Stimulated activated CD8-positive, alpha-beta memory T cell treated with anti-CD3 and anti-CD28 coated beads, Interleukin-7, amount 100 ng/mL, for 24 hours (primary cell): ENCODE measurements at places on chromosomes 5 and 9.

DNA sequence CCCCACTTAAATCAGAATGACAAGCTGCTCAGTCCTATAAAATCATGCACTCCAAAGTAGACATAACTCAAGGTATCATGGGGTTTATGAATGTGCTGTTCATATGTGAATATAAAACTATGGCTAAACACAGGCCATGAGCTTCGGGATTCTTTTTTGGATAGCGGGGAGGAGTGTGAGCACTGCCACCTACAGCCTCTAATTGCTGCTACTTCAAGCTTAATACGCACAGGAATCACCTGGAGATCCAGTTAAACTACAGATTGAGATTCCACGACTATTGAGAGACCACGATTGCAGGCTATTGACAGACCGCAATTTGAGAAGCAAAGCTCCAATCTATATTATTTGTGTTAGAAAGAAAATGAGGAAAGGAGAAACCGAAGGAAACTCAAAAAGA, 231.6 kb downstream of the MCTP1 start:
- DNase-seq, result no peak

- no peak for DNase-seq
Observed at GRCh38 chr5:139385061-139386049, 2.3 kb upstream of the SLC23A1 start.

- DNase-seq, result no peak
Observed at GRCh38 chr5:154757814-154758406, 2.7 kb downstream of the LARP1 start.

GRCh38 chr9:101787891-101788290, 49.4 kb upstream of the GRIN3A start:
- DNase-seq, result no peak

DNA sequence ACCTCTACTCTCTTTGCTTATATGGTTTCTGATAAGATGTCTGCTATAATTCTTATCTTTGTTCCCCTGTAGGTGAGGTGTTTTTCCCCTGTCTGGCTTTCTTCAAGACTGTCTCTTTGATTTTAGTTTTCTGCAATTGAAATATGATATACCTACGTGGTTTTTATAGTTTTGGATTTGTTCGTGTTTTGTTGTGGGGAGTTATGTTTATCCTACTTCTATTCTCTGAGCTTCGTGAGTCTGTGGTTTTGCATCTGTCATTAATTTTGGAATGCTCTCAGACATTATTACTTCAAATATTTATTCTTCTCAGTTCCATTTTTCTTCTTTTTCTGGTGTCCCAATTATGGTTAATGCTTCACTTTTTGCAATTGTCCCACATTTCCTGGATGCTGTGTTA, 521.3 kb downstream of the KCTD16 start:
- no peak for DNase-seq

GRCh38 chr9:7121055-7121454, 363.3 kb downstream of the KDM4C start:
- DNase-seq, result no peak

GRCh38 chr9:94079236-94079635, 5.0 kb upstream of the PTPDC1 start:
- DNase-seq, result no peak

DNA sequence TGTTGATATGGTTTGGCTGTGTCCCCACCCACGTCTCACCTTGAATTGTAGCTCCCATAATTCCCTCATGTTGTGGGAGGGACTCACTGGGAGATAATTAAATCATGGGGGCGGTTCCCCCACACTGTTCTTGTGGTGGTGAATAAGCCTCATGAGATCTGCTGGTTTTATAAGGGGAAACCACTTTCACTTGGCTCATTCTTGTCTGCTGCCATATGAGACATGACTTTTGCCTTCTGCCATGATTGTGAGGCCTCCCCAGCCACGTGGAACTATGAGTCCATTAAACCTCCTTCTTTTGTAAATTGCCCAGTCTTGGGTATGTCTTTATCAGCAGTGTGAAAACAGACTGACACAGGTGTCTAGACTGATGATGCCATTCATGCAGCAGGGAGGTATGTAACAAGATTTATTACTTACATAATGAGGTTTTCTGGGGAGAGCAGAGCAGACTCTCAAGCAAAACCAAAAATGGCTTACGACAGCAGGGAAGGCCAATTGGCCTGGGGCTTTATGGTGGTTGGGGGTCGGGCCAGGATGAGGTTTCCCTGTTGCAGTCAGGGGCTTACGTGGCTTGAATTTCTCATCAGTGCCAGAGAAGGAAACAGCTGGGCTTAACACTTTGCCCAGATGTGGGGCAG, 9.5 kb upstream of the COMMD10 start:
- no peak for DNase-seq

DNA sequence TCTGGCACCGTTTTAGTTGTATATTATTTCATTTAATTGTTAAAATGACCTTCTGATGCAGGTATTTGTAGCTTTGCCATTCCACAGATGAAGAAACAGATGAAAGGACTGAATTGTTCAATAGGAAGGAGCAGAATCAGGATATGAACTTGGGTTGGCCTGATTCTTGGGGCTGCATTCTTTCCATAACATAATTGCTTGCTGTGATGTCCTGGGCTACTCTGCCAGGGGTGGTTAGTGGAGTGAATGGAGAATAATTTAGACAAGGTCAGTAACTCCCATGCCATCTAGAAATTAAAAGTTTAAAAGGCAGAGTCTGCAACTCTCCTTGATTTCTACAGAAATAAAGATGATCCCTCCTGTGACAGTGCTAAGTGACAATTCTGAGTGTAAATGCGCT, 15.9 kb downstream of the TLR4 start:
- DNase-seq, result no peak

DNA sequence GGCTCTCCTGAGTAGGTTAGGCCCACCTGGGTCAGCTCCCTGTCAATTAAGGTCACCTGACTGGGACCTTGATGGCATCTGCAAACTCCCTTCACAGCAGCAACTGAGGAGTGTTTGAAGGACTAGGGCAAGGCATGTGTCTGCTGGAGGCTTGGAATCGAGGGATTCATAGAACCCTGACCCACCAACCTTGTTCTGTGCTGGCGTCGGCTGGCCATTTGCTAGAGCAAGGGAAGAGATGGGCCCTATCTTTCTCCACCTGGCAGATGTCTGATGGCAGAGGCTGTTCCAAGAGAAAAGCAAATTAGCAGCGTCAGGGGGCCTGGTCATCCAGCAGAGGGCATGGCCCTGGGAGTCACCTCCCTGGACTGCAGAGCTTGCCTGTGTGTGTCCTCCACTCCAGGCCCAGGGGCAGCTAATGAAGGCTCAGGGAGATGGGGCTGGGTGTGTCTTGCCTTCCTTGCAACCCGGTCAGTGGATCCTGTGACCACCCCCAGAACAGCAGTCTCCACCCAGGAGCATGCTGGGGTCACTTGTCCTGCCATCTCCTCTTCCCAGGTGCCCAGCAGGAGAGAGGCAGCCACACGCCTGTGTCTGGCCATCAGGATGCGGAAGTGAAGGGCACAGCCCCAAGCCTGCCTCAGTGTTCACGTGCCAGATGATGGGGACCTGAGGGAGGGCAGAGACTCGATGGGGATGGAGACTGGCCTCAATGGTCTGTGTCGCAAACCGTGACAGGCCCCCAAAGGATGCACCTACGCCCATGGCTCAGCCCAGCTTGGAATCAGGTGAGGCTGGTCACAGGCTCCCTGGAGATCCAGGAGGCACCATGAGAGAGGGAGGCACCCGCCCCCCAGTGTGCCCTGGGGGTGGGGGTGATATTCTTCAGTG, 53.9 kb downstream of the BARX1 start:
- DNase-seq, result no peak

GRCh38 chr5:104913841-104914281, 1351.3 kb upstream of the NUDT12 start:
- DNase-seq, result no peak

GRCh38 chr5:14406554-14406849, 175.1 kb upstream of the OTULINL start:
- no peak for DNase-seq

DNA sequence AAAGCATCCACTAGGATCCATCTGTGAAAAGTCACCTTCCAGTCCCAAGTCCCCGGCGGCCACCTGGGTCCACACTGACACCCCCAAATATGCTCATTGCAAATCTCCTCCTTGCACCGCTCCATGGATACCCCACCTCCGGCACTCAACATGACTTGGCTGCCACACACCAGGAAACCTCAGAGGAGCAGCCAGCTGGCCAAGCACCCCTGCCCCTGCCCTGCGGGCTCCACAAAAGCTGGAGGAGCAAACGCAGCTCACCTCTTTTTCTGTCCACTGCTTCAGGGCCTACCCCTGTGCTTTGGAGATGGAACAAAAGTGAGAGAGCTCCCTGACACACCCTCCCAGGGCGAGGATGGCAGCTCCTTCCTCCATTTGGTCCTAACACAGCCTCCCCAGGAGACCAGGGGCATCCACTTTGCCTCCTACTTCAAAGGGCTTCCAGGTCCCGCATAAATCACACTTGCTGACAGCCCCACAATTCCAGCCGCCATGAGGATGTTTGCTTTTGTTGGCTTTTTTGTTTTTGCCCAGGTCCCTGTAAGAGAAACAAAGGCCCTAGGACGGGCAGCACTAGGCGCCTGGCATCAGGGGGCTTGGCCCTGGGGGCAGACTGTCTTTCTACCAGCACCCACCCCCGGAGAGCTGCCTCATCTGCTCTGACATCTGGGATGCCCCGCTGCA, 14.8 kb downstream of the ROR2 start:
- no peak for DNase-seq

GRCh38 chr5:131330031-131330430, 66.2 kb downstream of the CDC42SE2 start:
- DNase-seq, result no peak

- no peak for DNase-seq
Observed at GRCh38 chr9:21267485-21268346, 27.9 kb upstream of the IFNA14 start.

GRCh38 chr5:125194883-125195282, 448.4 kb upstream of the ZNF608 start:
- no peak for DNase-seq

GRCh38 chr9:73951147-73951546, 546.0 kb upstream of the RORB start:
- DNase-seq, result no peak

DNA sequence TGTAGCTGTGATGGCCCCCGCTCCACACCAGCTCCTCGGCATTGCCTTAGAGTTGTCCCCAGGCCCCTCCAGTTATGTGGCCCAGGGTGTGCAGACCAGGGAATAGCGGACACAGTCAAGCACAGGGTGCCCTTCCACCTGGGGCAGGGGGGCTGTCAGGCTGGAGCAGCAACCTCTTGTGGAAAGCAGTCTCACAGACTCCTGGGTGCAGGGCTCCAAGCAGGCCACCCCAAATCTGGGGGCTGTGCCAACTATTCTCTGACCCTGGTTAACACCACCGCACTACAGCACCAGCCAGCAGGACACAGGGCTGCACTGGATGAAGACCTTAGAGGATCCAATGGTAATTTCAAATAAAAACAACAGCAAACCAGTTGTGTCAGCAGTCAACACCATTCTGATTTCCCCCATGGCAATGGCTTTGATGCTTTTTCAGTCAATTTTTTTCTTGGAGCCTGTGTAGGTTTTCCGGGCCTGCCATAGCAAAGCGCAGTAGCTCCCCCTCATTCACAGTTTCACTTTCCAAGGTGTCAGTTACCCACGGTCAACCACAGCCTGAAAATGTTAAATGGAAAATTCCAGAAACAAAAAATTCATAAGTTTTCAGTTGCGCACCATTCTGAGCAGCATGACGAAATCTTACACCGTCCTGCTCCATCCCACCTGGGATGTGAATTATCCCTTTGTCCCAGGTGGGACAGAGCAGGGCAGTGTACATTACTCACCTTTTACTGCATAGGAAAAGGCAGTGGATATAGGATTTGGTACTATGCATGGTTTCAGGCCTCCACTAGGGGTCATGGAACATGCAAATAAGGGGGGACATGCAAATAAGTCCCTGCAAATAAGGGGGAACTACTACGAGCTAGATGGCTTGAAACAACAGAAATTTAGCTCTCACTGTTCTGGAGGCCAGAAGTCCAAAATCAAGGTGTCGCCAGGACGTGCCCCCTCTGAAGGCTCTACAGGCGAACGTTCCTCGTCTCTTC, 49.0 kb downstream of the C5orf15 start:
- DNase-seq, result no peak

- no peak for DNase-seq
Observed at GRCh38 chr9:29437526-29437925, 1864.2 kb upstream of the C9orf72 start.

GRCh38 chr9:438066-438465, 223.4 kb downstream of the DOCK8 start:
- DNase-seq, result no peak
